ENCODE measurements at places on chromosomes 13 and 19. TPM values are rescaled to one million over a fixed set of nuclear protein-coding genes. Genes with fewer than 3 reads are reported as not detected.

MEDAG gene
- 5.3 TPM for polyA plus RNA-seq

RNF113B gene
- not detected for polyA plus RNA-seq

ZNF560 gene
- polyA plus RNA-seq: 0.04 TPM

CACNG6 gene
- 20.4 TPM for polyA plus RNA-seq

NBEA gene
- 1.5 TPM for polyA plus RNA-seq

CGB1 gene
- not detected for polyA plus RNA-seq

SLC25A41 gene
- 0.07 TPM for polyA plus RNA-seq

FBXO27 gene
- 0.14 TPM for polyA plus RNA-seq

GRIK5 gene
- 0.26 TPM for polyA plus RNA-seq

- DNase-seq: no peak
Measured at GRCh38 chr19:30311911-30312310, 60.3 kb upstream of the ZNF536 start.

DNA sequence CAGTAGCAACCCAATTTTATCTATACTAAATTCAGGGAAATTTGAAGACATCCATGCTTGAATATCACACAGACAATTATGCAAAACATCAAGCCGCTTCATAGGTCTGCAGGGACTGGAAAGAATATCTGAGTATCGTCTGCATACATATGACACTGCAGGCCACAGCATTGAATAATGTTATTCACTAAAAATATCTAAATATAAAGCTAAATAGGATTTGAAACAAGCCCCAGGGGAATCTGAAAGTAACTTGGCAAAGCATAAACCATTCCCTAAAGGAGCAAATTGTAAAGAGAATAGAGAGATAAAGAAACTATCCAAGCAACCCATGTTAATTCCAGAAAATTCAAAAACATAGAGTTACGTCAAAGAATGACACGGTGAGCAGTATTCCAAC is 1251.0 kb downstream of the PCDH17 start:
- no peak for DNase-seq

DNA sequence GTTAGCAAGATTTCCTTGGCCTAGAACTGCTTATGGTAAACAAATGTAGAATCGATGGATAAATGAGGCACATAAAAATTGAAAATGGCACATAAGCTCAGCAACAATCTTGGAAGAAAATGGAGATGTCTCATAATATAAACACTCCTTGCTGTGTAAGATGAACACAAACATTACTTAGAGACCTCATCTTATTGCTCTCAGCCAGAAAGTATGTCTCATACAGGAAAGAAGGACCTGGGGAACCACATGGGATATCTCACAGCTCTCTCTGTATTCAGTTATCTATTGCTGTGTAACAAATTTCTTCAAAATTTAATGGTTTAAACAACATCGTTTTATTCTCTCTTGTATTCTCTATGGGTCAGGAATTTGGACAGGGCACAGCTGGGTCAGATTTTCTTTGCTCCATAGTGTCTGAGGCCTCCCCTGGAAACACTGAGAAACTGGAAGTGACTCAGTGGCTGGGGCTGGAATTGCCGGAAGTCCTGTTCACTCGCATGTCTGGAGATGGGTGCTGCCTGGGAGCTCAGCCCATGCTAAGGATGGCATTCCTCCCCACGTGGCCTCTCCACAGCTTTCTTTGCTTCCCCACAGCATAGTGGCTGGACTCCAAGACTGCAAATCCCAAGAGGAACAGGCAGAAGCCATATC is 105.1 kb downstream of the NUFIP1 start:
- no peak for DNase-seq

GRCh38 chr19:57615346-57615745 is 1.3 kb downstream of the ZNF134 start:
- no peak for DNase-seq

- no peak for DNase-seq
Measured at GRCh38 chr13:108155185-108156106, 59.9 kb downstream of the LIG4 start.

GRCh38 chr13:86974251-86974994 is 696.7 kb upstream of the SLITRK5 start:
- DNase-seq: no peak

DNA sequence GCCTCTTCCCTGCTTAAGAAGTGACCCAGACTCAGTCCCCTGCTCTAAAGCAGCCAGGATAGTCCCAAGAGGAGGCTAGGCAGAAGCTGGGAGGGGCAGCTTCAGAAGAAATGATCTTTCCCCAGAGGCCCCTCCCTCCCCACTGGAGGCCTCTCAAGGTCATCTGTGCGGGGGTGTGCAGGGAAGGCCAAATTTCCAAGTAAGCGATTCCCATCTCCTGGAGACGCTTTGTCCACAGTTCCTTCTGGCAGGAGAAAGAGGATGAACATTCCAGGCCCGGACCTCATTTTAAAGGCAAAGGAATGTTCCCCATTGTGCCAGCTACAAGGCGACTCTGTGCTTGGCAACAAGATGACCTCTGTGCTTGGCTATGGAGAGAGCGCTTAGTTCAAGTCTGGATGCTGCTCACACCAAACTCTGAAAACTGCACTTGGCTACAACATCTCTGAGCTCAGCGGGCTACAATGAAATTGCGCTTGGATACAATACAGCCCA is 23.5 kb downstream of the COL5A3 start:
- peak; percentile 74 for DNase-seq

DNA sequence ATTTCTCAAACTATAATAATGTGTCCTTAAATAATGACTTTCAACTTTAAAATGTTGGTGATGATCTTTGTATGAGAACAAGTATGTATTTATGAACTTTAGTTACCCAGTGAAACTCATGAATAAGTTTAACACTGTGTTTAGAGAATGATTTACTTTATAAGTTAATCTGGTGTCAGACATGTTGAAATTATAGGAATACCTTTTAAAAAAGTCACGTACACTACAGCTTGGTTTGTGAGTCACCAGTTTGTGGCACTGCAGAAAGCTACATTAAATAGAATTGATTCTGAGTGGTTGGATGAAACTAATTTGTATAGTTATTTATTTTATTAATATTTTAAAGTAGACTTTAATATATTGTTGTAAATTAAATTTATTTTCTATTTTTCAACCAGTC is 1366.2 kb upstream of the PCDH20 start:
- DNase-seq: no peak

DNA sequence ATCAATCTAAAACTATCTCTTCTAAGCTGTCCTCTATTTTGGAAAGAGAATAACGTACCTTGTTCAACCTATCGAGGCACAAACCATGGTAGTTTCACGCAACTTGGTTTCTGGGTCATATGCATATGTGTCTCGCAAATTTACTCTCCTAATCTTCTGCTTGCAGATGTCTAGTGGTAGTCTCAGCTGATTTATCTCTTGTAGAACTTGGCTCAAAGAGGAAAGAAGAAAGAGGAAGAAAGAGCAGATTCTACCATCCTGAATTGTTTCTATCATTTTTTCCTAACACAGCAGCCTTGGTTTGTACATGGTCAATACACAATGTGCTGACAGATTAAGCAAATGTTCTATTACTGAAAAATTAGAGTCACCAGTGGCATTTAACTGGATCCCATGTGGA is 282.3 kb downstream of the SPRY2 start:
- no peak for DNase-seq

DNA sequence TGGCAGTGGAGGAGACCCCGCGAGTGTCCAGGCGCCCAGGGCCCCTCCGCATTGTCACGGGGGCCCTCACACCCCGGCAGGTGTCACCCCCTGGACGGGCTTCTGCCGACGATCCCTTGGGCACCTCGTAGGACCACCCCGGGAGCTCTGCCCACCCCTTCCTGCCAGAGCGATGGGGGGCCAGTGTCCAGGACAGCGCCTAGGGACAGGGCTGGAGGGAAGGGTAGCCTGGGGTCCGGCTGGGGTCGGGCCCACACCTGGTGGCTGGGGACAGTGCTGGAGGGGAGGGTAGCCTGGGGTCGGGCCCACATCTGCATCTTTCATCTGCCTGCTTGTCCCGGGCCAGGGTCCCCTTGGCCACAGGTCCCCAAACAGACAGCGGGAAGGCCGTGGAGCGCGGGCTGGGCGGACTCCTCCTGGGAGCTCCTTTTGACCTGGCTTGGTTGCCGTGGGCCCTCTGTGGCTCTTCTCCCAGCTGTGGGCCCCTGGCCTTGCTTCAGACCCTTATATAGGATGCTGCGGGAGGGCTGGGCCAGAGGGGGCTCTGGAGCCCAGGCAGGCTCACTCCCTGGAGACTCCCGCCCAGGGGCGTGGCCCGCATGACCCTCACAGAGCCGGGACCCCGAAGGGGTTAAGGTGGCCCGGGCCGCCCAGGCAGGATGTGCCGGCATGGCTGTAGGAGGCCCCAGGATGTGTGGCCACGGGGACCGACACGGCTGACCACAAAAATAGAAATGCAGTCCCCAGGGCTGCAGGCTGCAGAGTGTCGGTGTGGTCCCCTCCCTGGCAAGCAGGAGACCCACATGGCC is 74.1 kb upstream of the MCF2L start:
- DNase-seq: peak; percentile 54

DNA sequence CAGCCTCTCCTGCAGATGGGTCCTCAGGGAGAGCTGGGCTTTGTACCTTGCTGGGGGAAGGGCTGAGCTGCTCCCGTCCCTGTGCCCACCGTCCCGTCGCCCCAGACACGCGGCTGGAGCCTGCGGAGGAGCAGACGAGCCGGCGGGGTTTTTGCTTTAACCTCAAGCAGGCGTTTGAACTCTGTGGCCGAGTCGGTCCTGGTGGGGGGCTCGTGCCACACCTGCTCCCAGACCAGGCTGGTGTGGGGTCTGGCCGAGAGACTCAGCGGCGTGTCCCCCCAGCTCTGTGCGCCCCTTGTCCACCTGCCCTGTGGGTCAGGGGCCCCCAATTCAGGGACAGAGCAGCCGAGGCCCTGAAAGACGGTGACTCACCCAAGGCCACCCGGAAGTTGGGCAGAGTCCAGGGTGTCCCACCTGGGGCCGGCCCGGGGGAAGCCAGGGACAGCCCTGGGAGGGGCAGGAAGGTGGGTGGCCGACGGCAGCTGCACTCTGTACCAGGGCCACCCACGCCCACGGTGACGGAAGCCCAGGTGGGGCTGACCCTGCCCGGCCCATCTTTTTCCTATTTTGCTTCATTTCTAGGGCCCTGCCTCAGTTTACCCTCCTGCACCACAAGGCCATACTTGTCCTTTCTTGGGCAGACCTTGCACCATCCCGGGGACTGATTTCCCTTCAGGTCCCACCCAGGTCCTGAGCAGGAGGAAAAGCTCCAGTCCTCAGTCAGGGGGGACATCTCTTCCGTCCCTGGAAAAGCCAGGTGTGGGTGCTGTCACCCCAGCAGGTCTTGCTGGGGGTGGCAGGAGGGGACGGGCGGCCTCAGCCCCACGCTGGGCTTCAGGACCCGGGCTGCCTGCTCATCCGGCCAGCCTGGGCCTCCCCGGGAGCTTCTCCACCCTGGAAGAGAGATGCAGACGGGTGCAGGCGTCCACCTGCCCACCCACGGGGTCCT is 5.3 kb downstream of the EFNA2 start:
- DNase-seq: no peak

DNA sequence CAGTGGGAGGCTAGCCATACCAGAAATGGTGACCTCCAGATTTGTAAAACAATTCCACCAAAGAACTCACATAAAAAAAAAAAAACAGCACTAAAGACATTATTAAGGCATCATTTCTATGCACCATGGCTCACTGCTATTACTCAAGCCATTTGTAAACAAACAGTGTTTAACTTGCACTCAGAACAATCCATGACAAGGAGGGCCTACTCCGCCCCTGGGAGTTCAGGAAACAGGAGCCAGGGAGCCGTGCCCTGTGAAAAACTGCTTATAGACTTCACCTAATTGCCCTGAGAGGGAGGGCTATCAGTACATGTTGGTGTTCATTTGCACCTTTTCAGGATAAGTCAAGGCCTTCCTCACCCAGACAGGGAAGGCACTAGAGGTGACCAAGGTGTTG is 103.2 kb downstream of the ZNF429 start:
- DNase-seq: no peak

- DNase-seq: no peak
Measured at GRCh38 chr13:49791315-49791710, 1.2 kb downstream of the KPNA3 start.

DNA sequence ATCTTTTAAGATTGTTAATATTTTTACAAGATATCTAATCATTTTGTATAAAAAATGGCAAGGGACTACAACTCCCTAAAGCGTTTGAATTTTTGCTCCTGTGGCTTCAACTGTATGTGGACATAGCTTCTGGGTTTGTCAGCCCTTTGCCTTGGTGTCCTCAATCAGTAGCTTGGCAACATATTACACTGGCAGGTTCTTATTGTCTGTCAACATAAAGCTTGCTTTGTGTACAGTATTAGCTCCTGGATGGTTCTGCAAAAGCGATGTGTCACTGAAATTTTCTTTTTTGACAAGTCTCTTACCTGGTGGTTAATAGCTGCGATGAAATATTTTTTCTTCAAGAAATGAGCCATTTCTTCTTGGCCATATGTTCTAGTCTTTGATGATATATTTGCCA is 190.0 kb downstream of the HS6ST3 start:
- DNase-seq: no peak

- DNase-seq: no peak
Measured at GRCh38 chr13:48579165-48579918, 46.5 kb upstream of the RCBTB2 start.

GRCh38 chr13:110332750-110333149 is 25.7 kb downstream of the COL4A2 start:
- DNase-seq: no peak

- no peak for DNase-seq
Measured at GRCh38 chr13:101569807-101570206, 117.3 kb downstream of the ITGBL1 start.

DNA sequence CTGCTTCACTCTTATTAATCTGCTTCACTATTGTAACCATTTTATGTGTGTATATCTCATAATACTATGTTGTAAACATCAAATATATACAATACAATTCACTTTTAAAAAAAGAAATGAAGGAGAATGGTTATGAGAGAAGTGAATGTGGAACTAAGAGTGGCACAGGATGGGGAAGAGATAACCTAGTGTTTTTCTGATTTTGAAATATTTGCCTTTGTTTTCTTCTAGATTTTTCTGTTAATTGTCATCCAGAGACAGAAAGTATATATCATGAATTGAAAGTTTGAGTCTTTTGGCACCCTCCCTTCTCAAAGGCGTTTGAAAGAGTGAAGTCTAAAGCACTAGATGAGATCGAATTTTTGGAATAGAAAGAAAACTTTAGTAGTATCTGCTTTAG is 2.8 kb downstream of the DNAJC3 start:
- DNase-seq: no peak

DNA sequence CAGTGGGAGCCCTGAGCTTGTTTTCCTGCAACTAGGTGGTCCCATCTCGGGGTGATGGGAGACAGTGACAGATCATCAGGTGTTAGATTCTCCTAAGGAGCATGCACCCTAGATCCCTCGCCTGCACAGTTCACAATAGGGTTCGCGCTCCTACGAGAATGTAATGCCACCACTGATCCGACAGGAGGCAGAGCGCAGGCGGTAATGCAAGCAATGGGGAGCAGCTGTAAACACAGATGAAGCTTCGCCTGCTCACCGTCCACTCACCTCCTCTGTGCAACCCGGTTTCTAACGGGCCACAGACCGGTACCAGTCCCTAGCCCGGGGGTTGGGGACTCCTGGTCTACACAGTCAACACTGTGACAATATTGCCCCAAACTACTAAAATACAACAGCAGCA is 38.8 kb downstream of the CARD8 start:
- no peak for DNase-seq

GRCh38 chr13:100235311-100235901 is 146.5 kb downstream of the PCCA start:
- DNase-seq: no peak

Data from psoas muscle (tissue), 8 donors.